Activated CD8-positive, alpha-beta T cell treated with anti-CD3 and anti-CD28 coated beads for 36 hours (primary cell): ENCODE measurements at places on chromosomes 7 and 10. TPM values are rescaled to one million over a fixed set of nuclear protein-coding genes. Genes with fewer than 3 reads are reported as not detected.

The SGMS1 gene
- total RNA-seq, result 9.0 TPM

The GPR146 gene
- total RNA-seq, result 5.6 TPM

The FGL2 gene
- 0.63 TPM for total RNA-seq

The CCDC146 gene
- 2.1 TPM for total RNA-seq

The ASB4 gene
- total RNA-seq, result not detected

The SPDYE2 gene
- not detected for total RNA-seq

The ADAP1 gene
- 34.6 TPM for total RNA-seq

The GDF2 gene
- not detected for total RNA-seq
